Foreskin keratinocyte (primary cell): ENCODE measurements at places on chromosomes 16 and 17. TPM values are rescaled to one million over a fixed set of nuclear protein-coding genes. Genes with fewer than 3 reads are reported as not detected.

DNA sequence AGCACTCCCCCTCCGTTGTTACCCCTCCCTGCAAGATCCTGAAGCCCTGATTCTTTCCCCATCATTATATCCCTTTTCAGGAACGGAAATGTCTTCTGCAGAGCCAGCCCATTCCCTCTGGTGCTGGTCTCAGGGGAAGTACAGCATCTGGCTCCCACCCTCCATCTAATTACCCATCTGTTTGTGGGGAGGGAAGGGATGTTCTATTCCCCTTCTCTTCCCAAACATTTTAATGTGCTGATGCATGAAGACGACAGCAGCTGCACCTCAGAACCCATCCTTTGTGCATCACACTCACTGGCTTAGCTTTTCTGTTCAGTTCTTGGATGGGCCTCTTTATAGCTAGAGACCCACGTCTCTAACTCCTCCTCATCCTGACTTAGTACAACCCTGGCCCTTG lies 367.2 kb downstream of the CDH13 start:
- no peak for DNase-seq

GRCh38 chr17:336110-337021 lies 16.2 kb downstream of the RPH3AL start:
- DNase-seq = no peak

GRCh38 chr17:76530811-76531485 lies 6.6 kb downstream of the CYGB start:
- no peak for DNase-seq

GRCh38 chr16:56116577-56116964 lies 74.7 kb upstream of the GNAO1 start:
- DNase-seq = no peak

The MT1A gene
- not detected in 2 replicates for total RNA-seq

The NAGS gene
- total RNA-seq = 16.2 and 16.3 TPM in 2 replicates

The MMP15 gene
- 7.7 and 8.4 TPM in 2 replicates for total RNA-seq

The CSH1 gene
- total RNA-seq = not detected in 2 replicates

The PYDC1 gene
- total RNA-seq = not detected in 2 replicates

DNA sequence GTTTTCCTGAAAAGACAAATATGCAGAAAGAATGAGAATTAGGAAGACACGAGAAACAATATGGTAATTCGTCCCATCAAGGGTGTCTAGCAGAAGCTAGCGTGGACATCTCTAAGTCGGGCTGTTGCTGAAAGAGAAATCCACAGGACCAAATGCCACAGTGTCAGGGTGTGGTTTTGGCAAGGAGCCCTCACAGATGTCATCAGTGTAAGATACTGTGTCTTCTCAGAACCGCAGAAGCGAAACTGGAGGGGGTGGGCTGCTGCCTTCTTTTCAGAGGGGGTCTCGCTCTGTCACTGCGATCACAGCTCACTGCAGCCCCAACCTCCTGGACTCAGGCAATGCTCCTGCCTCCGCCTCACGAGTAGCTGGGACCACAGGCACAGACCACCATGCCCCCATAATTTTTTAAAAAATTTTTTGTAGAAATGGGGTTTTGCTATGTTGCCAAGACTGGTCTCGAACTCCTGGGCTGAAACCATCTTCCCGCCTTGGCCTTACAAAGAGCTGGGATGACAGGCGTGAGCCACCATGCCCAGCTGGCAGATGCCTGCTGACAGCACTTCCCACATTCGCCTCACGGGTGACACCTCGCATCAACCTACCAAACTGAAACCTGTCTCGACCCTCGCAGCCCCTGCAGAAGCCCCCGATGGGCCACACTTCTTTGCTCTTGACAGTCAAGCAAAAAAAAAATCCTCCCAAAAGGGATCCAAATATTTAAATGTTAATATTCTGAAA lies 26.2 kb downstream of the TRAP1 start:
- no peak for DNase-seq
